Natural killer cell (primary cell): ENCODE measurements at places on chromosomes 12 and 14. TPM values are rescaled to one million over a fixed set of nuclear protein-coding genes. Genes with fewer than 3 reads are reported as not detected.

DNA sequence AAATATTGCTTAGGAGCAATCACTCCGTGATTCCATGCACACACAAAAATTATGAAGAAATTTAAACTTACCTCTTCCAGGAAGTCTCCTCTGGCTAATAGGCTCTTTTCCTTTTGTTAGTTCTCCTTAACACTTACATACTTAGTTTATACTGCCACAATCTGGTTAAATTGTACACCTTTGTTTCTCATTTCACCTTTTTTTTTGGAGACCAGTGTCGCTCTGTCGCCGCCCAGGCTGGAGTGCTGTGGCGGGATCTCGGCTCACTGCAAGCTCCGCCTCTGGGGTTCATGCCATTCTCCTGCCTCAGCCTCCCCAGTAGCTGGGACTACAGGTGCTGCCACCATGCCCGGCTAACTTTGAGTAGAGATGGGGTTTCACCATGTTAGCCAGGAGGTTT is 2.2 kb upstream of the ANKRD52 start:
- peaks cover 24% of the 10 kb centered on the region for H3K4me1 ChIP-seq
- H3K36me3 ChIP-seq: peaks cover 13% of the 10 kb centered on the region
- H3K27ac ChIP-seq: no peak overlapping the region
- H3K4me3 ChIP-seq: no peak overlapping the region
- H3K27me3 ChIP-seq: no peaks in the 10 kb centered on the region

GRCh38 chr12:113485330-113485729 is 13.7 kb upstream of the LHX5 start:
- H3K4me1 ChIP-seq: no peaks in the 10 kb centered on the region
- H3K36me3 ChIP-seq: no peaks in the 10 kb centered on the region
- H3K27ac ChIP-seq: no peak overlapping the region
- DNase-seq: no peak
- peaks cover 9% of the 10 kb centered on the region for H3K27me3 ChIP-seq

DNA sequence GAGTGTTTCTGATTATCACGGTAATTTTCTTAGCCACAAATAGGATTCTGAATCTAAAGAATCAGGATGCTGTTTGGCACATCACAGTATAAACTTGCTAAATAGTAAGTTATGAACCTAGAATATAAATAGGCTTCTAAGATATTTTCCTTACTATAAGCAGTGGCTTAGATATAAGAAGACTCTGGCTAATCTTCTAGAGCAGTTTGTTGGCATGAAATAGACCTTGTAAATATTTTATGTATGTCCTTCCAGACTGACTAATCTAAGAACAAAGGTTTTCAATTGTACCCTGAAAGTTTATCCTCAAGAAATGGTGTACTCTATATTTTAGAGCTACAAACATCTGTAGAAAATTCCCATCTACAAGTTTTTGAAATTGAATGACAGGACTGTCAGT is 48.3 kb downstream of the LMNTD1 start:
- no peak overlapping the region for H3K4me3 ChIP-seq
- H3K27ac ChIP-seq: no peak overlapping the region
- H3K36me3 ChIP-seq: no peaks in the 10 kb centered on the region
- no peak for DNase-seq
- H3K4me1 ChIP-seq: no peaks in the 10 kb centered on the region

DNA sequence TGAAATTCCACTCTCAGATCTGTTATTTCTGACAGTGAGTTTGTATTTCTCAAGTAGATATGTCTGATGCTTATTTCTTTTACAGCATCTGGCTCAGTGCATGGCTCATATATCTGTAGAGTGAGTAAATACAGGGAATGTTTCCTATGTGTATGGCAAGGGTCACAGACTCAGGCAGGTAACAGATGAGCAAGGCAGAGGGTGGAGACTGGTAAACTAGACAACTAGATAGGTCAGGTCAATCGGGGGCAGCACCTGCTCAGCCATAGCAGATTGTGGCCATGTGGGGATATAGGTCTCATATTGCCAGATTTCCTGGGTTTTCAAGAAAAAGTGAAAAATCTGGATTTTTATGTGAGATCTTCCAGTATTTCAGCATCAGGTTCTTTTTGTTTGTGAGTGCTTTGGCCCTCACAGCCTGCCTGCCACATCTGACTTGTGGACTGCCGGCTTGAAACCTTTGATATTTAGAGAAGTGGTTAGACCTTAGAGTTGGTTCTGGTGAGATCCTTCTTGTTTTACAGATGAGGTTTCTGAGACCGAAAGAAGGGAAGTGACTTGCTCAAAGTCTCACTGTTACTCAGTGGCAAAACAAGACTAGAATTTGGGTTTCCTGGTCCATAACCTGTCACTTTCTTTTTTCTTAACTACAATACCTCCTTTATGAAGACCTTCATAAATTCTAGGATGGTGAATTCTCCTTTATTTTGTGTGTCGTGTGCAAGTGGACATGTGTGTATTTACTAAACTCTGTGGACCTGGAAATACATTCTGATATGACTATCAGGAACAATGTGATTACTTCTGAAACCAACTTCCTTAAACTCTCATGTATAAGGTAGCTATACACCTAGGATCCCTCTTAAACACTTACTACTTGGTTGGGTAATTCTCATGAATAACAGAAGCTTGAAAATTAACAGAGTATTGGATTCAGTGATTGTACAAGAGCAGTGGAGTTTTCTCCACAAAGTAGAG is 34.4 kb downstream of the PROX2 start:
- peak overlapping the region; percentile 71 for H3K27ac ChIP-seq
- H3K4me3 ChIP-seq: no peak overlapping the region

GRCh38 chr14:24332268-24332993 is 2.4 kb downstream of the ADCY4 start:
- peaks cover 80% of the 10 kb centered on the region for H3K4me1 ChIP-seq
- H3K27me3 ChIP-seq: peaks cover 15% of the 10 kb centered on the region
- H3K27ac ChIP-seq: no peak overlapping the region
- peaks cover 11% of the 10 kb centered on the region for H3K36me3 ChIP-seq
- DNase-seq: peak; percentile 96

DNA sequence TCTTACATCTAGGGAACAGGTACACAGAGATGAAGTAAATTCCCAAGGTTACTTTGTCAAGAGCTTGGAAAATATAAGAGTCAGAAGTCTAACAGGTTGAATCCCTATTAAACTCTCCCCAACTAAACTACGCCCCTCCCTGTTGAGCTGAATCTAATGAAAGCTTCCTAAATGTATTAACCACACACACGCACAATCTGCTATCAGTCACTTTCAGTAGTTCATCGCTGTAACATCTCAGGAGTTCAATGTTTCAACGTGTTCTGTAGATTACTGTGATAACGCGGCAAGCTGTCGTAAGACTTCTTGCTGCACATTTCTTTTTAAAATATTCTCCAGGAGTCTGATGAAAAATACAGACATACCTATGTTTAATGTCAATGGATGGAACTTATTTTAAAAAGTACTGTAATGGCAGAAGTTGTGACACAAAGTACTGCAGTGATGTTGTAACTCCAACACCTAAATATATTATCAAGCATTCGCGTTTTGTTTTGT is 612 bp upstream of the SLC25A3 start:
- peaks cover 7% of the 10 kb centered on the region for H3K4me1 ChIP-seq
- H3K27me3 ChIP-seq: no peaks in the 10 kb centered on the region
- H3K36me3 ChIP-seq: peaks cover 17% of the 10 kb centered on the region
- DNase-seq: peak; percentile 63
- peak overlapping the region; percentile 63 for H3K4me3 ChIP-seq

GRCh38 chr14:68384335-68384734 is 408.5 kb downstream of the ZFP36L1 start:
- H3K36me3 ChIP-seq: no peaks in the 10 kb centered on the region
- no peak overlapping the region for H3K4me3 ChIP-seq
- H3K27me3 ChIP-seq: no peaks in the 10 kb centered on the region
- peaks cover 17% of the 10 kb centered on the region for H3K4me1 ChIP-seq

DNA sequence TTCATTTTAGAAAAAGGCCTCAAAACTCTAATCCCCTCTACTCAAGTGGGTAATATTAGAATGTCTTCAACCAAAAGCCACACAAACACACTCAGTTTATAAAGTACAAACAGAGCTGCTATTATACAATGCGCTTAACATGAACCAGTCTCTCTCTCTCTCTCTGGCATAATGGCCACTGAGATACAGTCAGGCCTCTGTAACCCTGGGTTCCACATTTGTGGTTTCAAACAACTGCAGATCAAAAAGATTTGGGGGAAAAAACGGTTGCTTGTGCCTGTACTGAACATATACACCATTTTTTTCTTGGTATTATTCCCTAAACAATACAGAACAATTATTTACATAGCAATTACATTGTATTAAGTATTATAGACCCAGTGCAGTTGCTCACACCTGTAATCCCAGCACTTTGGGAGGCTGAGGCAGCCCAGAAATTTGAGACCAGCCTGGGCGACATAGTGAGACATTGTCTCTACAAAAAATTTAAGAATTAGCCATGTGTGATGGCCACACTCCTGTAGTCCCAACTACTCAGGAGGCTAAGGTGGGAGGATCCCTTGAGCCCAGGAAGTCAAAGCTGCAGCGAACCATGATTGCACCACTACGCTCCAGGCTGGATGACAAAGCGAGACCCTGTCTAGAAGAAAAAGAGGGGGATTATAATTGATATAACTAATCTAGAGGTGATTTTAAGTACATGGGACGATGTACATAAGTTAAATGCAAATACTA is 5.6 kb downstream of the SLC11A2 start:
- DNase-seq: peak; percentile 18
- peaks cover 24% of the 10 kb centered on the region for H3K4me1 ChIP-seq
- no peaks in the 10 kb centered on the region for H3K36me3 ChIP-seq
- H3K4me3 ChIP-seq: no peak overlapping the region

DNA sequence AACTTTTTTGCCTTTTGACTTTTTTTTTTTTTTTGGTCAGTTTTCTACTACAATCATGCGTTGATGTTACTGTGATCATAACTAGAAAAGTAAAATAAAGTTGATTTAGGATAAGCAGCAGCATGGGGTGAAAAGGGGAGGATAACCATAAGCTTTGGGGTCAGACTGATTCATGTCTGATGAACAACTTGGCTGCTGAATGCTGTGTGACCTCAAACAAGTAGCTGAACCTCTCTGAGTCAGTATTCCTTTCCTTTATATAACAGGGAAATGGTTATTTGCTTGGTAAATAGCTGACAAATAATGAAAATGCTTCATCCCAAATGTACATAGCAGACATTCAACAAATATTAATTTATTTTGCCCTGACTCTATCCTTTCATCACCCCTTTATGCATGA is 413.0 kb downstream of the VRK1 start:
- H3K36me3 ChIP-seq: no peaks in the 10 kb centered on the region
- no peak for DNase-seq
- H3K4me1 ChIP-seq: no peaks in the 10 kb centered on the region
- no peaks in the 10 kb centered on the region for H3K27me3 ChIP-seq
- H3K27ac ChIP-seq: no peak overlapping the region
- H3K4me3 ChIP-seq: no peak overlapping the region

DNA sequence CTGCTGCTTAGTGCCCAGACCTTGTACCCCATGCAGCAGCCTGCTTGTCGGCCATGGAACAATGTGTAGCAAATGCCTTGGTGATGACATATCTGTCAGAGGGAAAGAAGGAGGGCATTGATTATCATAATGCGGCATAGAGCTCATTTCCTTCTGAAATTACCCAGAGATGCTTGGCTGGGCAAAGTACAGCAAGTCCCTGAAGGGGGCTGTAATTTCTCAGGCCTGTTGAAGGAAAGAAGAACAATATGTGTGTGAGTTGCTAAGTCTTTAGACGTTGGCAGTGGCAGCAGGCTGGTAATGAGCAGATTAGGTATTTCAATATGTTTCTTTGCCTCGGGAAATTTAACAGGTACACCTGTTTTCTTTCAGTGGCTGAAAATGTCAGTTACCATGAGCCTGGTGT is 128.6 kb downstream of the CRADD start:
- H3K4me1 ChIP-seq: peaks cover 6% of the 10 kb centered on the region
- no peaks in the 10 kb centered on the region for H3K36me3 ChIP-seq
- no peak for DNase-seq

GRCh38 chr12:69254046-69254445 is 14.7 kb downstream of the CPSF6 start:
- H3K27me3 ChIP-seq: no peaks in the 10 kb centered on the region
- H3K4me3 ChIP-seq: no peak overlapping the region
- DNase-seq: peak; percentile 83

DNA sequence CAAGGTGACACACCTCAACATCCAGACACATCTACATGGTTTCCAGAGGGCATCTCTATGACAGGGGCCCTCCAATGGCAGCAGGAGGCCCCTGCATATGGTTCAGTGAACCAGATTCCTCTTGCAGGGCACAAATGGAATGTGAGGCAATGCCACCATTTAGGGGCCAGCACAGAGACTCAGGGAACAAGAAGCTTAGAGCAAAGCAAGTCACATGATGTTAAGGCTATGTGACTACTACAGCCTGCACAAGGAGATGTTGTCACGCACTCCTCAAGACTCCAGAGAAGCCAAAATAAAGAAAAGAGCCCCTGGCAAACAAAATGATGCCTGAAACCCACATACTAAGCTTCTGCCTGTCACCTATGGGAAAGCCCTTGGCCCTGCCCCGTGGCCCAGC is 95.2 kb downstream of the RBM19 start:
- H3K36me3 ChIP-seq: peaks cover 2% of the 10 kb centered on the region
- DNase-seq: no peak
- no peaks in the 10 kb centered on the region for H3K27me3 ChIP-seq
- H3K4me1 ChIP-seq: no peaks in the 10 kb centered on the region
- H3K27ac ChIP-seq: no peak overlapping the region

DNA sequence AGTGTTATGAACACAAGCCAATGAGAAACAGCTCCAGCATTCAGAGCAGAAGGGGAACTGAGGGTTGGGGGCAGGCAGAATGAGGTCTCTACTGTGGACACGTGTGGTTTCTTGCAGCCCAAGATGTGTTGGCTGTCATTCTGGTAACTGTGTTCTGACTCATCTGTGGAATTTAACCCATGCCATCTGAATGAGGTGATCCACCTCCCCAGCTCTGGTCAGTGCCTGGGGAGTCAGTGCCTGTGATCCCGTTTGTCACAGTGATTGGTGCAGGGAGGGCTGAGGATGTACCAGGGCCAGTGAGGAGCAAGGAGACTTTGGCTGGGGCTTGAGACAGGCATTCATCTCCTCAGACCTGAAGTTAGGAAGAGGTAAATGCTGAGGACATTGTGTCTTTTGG is 216.8 kb downstream of the MSRB3 start:
- DNase-seq: no peak
- peaks cover 5% of the 10 kb centered on the region for H3K4me1 ChIP-seq
- no peak overlapping the region for H3K4me3 ChIP-seq
- no peaks in the 10 kb centered on the region for H3K36me3 ChIP-seq

DNA sequence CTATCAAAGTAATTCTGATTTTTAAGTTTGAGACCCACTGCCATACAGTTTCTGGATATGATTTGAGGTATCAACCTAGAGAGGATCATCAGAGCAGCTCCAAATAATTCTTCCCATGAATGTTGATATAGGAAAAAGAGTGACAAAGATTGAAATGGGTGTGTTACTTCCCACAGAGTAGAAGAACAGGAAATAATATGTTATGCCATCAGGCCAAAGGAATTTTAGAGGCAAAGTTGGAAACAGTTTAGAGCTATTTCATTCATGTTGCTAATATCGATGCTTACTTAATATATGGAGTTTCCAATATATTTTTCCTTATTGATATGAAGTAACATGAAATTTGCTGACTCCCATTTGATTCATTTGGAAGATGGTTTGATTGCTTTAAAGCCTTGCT is 8.9 kb upstream of the MSRB3 start:
- H3K4me1 ChIP-seq: no peaks in the 10 kb centered on the region
- no peak overlapping the region for H3K27ac ChIP-seq
- H3K36me3 ChIP-seq: no peaks in the 10 kb centered on the region
- H3K4me3 ChIP-seq: no peak overlapping the region
- peaks cover 2% of the 10 kb centered on the region for H3K27me3 ChIP-seq
- DNase-seq: no peak

MYH6 gene
- not detected for total RNA-seq

TMEM253 gene
- not detected for total RNA-seq

PTPRQ gene
- not detected for total RNA-seq

NR4A1 gene
- total RNA-seq: 177 TPM
